ENCODE measurements at places on chromosomes 7 and 10.

GRCh38 chr7:137590756-137591305 is 247.3 kb upstream of the PTN start:
- DNase-seq: no peak

DNA sequence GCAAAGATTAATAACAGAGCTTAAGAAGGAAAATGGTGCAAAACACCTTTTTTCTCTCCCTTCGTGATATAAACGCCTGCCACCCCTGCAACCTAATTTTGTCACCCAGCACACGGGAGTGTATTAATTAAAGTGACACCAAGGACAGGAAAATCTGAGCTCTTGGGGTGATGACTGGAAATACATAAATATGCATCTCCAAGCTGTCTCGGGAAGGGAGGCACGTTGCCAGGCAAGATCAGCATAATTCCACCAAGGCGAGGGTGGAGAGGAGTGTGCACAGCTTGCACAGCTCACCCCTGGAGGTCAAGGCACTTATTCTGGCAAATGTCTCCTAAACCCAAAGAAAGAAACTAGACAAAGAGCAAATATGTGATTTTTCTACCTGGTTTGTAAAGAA is 700.9 kb downstream of the GRID1 start:
- DNase-seq: no peak

DNA sequence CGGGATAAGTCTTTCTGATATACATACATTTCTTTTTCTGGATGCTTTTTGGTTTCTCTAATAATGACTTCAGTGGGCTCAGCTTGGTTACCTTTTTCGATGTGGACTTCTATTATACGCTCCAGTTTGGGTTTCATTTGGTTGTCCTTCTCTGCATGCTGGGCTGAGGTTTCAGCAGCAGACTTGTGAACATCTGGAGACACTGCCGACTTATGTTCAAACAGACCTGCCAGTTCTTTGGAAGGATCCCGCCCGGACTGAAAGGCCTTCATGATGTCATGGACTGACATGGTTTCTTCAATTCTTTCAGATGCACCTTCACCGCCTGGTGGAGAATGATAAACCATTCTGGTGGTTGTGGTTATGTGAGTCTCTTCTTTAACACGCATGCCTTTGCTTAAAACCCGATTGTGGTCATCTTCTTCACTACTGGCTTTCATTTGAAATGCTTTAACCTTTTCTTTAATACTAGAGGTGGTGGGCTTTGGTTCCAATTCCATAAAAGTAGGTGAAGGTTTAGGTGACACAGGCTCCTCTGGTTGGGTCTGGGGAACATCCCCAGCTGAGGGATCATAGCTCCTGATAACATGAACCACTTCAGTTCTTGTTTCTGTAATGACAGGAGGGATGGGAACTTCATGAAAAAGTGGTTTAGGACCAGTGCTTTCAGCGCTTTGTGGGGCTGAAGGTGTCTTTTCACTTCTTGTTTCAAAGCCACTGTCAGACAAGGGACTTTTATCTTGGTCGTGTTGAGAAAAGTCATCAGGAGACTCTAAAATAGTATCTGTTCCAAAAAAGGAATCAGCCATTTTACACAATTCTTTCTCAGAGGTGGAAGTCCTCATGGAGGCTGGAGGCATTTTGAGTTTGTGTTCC is 167.7 kb upstream of the CCDC6 start:
- no peak for DNase-seq

DNA sequence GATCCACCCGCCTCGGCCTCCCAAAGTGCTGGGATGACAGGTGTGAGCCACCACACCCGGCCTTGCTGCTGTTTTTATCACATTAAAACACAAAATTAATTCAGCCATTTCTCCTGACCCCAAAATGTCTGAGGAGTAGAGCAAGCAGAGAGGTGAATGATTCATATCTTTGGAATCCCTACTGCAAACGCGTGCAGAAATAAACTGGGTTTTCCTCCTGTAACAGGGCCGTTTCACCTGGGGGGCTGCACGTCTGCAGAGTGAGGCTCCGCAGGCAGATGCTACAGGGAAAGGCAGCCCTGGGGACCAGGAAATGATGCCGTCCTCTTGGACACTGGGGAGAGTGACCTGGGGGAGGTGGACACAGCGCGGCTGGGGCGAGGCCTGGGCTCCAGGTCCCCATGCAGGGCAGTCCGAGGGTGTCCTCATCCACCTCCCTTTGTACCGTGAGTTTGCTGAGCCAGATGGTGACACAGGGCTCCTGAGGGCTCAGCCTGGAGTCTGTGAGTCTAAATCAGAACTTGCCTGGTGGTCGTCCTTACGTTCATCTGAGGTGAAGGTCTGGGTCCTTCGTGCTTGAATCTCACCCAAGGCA is 41.9 kb downstream of the PDGFA start:
- no peak for DNase-seq

DNA sequence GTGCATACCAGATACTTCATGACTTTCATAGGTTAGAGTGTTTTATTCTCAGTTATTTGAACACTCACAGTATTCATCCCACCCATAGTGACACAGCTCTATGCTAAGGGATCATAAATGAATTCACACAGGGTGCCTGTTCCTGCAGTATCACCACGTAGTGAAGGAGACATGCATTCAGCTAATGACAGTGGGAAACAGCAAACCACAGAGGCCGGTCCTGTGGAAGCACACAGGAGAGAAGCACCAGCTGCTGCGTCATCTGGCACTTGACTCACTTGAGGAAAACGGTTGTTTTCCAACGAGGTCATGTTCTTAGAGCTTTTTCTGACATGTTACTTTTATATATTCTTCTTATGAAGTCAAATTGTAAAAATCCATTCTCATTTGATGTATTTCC is 73.0 kb downstream of the UBE3C start:
- DNase-seq: no peak

DNA sequence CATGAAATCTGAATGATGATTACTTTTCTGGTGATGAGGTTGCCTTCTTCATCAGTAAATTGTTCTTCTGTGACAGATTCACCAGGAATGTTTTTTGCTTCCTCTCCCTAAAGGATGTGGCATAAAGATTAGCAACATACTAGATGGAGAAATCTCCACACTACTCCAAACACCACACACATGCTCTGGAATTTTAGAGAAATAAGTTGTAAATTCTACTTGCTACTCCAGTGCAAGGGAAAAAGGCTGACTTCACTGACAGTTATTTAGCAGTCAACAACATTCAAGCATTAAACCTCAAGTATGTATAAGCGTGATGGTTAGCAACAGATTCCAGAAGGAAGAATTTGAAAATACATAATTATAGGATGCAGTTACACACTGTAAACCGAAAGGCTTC is 137.9 kb upstream of the CCDC6 start:
- DNase-seq: no peak

DNA sequence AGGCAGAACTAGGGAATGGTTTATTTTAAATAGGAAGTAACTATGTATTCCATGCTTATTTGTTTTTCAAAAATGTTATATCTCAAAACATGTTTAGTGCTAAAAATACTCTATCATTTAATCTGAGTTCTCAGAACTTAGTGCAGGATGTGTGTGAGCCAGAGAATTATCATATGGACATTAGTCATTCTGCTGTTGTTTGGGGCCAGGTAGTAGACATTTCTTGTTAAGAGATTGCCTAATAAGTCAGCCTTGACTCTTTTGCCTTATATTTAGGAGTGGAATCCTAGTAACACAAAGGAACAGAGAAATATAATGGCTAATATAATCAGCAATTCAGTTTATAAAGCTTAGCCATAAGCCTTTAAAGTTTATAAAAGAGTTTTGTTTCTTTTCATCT is 149.8 kb downstream of the CCSER2 start:
- DNase-seq: no peak

DNA sequence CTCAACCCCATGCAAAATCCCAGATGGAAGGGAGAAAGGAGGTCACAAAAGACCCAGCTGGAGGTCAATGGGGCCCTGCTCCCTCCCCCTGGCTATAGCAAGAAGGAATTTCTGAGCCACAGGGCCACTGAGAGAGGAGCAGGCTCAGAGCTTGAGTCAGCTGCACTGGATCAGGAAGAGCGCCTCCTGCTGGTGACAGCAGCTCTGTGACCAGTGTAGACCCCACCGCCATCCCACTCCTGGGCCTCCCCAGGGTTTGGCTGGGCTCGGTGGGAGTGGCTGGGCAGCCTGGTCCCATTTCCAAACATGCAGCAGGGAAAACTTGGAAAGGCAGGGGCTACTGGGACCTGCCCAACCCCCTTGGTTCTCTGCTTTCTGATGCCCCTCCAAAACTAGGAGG is 31.5 kb upstream of the PRLHR start:
- DNase-seq: no peak

All from substantia nigra (tissue), 51 donors.